ENCODE measurements at places on chromosomes 5 and 9.
A peak's percentile ranks its signal among the peaks of the same experiment; 100 is the strongest.

DNA sequence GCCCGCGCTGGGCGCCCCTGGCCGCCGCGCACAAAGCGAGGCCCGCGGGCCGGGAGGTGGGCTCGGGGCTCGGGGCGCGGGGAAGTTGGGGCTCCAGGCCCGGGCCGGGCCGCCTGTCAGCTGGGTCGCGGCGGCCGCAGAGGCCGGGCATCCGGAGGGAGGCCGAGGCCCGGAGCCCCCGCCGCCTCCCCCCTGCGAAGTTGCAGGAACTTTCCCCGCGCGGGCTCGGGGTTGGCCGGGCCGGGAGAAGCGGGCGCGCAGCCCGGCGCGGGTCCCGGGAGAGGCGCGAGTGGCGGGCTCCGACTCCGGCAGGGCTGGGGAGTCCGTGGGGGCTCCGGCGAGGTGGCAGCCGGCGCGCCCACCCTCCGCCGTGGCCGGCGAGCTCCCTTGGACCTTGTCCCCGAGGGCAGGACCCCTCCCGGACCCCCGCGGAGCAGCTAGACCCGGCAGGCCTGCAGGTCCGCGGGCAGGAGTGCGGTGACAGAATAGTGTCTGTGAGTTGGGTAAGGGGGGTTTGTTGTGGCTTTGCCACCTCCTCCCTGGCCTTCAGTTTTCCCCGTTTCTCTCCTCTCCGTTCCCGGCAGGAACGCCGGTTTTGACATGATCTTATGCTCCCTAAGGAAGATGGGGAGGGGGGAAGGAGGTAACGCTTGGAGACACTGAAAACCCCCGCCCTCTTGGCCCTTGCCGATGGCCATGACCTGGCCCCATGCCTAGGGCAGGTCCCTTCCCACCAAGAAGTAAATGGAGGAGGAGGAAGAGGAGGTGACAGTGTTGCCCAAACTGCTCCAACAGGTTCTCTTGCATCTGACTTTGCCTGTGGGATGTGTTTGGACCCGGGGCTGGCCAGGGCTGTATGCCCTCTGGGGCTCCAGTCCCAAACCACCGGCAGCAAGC is 942 bp downstream of the PHF2 start:
- no peak for DNase-seq

DNA sequence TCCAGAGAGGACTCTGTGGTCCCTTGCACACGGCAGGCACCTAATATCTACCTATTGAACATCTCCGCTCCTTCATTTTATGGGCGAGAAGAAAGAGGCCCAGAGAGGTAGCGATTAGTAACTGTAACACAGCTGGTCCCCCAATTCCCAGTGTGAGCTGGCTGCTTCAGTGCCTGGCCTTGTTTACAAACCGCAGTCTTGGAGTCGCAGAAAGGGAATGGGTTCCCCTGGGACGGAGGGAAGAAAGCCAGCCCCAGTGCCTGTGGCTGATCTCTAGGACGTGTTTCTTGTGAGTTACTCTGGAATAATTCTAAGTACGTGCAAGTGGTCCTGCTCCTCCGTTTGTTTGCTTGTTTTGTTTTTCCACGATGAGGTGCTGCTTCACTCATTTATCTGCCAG is 52.0 kb downstream of the CFAP77 start:
- DNase-seq, result no peak

DNA sequence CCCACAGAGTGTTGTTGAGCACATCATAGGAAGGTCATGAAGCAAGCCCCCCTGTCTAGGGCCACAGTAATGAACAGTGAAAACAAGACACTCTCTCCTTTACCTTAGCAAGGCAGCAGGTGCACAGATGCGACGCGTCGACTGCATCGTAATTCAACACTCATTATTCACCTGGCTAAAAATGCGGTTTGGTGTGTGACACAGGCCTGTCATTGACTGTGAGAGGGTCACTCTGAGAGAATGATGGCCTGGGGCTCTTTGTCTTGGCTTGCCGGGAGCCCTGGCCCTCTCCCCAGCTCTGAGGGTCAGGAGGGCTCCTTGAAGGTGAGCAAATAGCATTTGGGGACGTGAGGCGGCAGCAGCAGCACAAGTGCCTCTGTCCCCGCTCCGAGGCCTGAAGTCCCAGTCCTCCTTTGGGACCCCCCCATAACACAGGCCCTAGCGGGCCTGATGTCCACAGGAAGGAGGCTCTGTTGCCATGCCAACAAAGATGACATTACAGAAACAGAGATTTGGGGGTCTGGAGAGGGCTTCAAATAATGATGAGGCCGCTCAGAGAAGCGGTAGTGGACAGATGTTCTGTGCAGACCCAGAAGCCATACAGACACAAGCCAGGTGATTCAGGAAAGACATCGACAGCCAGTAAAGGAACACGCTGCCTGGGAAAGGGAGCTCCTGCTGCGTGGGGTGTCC is 46.7 kb downstream of the SHB start:
- DNase-seq, result no peak

DNA sequence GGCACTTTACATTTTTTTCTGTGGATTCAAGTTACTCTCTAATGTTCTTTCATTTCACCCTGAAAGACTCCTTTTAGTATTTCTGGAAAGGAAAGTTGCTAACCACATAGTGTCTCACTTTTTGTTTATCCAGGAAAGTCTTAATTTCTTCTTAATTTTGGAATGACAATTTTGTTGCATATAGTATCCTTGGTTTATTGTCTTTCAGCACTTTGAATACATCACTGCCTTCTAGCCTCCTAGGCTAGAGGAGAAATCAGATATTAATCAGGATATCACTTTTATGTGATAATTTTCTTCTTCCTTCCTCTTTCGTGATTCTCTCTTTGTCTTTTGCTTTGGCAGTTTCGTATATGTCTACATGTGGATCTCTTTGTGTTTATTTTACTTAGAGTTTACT is 11.4 kb downstream of the ADGRV1 start:
- DNase-seq, result no peak

DNA sequence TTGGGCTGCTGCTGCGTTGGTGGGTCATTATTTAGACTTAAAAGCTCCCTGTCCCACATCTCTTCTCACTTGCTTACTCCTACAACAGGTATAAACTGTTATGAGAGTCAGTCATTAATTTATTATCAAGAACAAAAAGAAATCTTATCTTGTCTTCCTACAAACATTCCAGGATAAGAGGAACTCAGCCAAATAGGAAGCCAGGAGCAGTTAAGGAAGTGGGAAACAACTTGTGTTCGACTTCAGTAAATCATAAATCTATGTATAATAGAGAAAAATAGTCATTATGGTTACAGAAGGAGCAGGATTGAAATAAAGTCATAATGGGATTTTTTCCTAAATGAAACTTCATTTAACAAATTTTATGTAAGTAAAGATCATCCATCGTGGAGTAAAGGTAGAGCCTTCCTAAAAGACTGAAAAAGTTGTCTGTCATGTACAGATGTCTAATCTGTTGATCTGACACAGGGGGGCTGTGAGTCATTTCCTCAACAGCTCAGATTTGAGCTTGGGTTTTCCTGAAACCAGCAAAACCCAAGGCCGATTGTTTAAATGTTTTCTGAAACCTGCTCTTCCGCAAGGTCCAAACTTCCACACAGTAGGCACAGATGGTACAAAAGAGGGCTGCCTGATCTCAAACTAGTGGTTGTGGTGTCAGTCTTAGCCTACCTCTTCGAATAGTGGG is 25.3 kb upstream of the LRRTM2 start:
- DNase-seq, result peak; percentile 49

DNA sequence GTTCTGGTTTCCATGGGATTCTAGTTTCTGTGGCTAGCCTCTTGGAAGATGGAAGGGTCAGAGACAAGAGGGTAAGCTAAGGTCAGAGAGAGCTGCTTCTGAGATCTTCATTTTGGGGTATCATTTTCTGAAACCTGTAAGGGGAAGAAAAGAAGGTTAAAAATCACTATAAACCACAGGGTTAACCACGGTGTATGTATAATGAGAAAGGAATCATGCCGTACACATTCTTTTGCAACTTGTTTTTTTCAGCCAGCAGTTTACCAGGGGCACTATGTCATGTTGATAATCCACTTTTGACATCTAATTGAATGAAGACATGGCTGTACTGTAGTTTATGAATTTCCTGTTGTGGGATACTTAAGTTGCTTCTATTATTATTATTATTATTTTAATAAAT is 164.4 kb downstream of the FOCAD start:
- no peak for DNase-seq

- DNase-seq, result peak; percentile 10
Observed at GRCh38 chr5:92838253-92838652, 742.8 kb downstream of the NR2F1-AS1 start.

DNA sequence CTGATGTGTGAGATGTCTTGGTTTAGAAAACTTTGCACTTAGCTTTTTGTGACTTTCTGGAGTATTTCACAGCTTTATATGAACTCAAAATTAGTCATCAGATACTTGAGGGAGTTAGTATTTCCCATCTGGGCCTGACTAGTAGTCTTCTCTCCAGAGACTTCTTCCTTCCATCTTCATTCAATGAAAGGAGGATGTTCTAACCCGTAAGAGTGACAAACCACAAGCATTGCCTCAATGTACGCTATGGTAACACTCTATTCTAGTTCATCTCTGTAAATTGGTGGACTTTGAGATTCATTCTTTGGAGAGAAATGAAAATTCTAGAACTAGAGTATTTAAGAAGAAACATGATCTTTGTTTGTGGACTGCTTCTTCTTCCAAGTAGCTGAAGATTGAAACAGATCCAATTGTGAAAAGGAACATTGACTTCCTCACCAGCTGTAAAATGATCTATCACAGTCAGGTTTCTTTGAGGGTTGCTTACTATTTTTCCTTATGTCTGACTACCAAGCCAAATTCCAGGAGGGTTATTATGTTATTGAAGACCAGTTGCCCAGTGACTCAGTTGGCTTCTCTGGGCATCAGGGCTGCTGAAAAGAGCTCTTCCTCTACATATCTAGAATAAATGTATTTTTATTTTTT is 157.6 kb downstream of the SLC12A2 start:
- DNase-seq, result no peak

DNA sequence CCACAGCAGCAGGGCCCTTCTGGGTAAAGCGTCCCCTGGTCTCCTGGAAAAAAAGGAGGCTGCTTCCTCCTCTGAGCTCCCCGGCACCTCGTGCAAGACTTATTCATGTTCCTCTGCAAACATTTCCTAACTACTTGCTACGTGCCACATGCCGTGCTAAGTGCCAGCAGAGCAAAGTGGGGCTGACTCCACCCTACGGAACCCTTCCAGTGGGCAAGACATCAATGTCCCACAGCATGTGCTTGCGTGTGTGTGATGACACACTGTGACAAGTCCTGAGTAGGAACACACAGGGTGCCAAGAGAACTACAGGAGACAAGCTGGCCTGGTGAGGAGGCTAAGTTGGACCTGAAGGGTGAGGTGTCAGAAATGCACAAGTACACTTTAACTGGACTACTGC is 57.4 kb downstream of the SEMA4D start:
- DNase-seq, result no peak

DNA sequence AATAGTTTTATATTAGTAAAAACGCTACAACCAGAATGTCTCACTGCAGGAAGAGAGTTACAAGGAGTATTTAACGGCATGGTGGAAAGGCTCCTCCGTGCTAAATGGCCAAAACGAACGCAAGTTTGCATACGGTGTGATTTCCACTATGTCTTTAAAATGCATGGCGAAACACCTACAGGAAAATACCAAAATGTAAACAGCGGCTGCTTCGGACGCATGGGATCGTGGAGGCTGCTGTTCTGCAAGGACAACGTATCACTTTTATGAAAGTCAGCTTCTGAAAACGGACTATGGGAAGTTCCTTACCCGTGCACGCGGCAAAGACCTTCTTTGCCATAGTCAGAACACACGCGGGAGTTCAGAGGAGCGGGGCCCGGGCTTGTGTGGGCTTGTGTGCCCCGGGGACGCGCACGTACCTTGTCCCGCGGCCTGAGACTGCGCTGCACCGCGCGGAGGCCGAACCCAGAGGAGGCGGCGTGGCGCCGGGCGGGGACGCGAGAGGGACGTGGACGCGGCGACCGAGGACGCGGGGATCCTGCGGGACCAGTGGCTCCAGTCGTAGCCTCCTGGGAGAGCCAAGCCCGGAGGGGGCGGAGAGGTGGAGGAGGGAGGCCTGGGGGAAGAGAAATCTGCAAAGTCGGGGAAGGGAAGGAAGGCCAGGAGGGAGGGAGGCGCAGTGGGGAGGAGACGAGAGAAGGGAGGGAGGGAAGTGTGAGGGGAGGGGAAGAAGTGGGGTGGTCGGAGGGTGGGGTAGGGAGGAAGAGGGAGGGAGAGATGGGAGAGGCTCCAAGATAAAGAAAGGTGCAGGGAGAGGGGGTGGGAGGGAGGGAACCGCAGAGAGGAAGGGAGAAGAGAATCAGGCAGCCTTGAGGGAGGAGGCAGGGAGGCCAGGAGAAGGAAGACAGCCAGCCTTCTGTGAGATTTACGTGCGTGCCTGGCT is at the start of gene CMBL:
CMBL (minus strand) TSS at position 697 of the 943 bp plus-strand sequence. CDS start 17,140 bp downstream, outside the sequence.
- DNase-seq, result peak; percentile 49

- no peak for DNase-seq
Observed at GRCh38 chr5:170315154-170315553, 17.6 kb upstream of the LCP2 start.

- DNase-seq, result no peak
Observed at GRCh38 chr5:173839117-173839713, 48.9 kb upstream of the CPEB4 start.

DNA sequence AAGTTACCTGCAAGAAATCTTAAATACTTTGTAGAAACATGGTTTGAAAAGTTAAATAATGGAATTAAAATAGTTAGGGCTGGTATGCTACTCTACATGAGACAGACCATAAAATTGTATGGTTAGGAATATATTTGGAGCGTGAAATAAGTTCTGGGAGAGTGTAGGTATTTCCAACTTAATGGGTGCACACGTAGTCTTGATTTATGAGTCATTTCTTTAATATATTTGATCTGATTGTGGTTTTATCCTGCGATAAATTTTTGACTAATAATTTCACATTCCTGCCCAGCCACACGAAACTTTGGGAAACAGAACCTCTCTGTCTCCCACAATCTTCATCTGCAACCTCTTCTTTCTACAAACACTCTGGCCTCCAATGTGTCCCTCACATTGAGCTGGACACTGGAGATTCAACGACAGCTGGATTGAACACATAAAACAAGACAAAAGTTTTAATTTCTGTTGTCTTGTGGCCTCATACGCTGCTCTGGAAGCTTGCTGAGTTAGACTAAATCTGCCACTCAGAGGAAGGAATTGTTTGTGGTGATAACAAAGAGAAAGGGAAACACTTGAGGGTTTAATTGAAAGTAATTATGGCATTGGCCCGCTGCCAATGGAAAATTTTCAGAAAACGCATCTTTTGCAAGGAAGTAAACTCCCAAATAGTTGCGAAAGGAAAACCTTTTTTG is 201.8 kb upstream of the ZNF608 start:
- DNase-seq, result no peak

- DNase-seq, result no peak
Observed at GRCh38 chr5:83265318-83265717, 188.0 kb downstream of the XRCC4 start.

- DNase-seq, result no peak
Observed at GRCh38 chr5:40599676-40600075, 80.0 kb upstream of the PTGER4 start.
